ENCODE measurements at places on chromosomes 5 and 9.

GRCh38 chr9:70962761-70963440 is 158.5 kb downstream of the TRPM3 start:
- no peak for DNase-seq

DNA sequence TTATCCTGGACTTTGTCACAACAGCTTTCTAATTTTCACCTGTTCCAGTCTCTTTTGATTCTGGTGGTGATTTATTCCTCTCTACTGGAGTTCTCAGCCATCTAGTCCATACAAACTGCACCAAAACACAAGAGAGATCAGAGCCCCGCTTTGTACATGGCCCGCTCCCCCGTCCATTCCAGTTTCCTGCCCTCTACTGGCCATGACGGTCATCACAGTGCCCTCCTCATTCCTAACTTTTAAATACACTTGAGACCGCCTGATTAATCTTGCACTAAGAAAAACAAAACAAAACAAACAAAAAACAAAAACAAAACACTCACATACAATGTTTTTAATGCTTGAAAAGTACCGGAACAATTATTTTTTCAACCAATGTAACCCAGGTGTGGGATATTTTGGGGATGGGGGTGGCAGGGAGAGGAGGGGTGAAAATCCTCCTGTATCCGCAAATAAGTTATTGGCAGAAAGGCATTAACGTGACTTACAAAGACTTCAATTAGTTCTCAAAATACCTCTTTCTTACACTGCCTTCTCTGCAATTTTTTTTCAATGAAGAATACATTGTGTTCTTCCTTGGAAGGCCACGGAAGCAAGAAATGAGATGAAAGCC is 84.8 kb upstream of the PAM start:
- peak; percentile 5 for DNase-seq

GRCh38 chr5:42620579-42621216 is 135.9 kb upstream of the CCDC152 start:
- no peak for DNase-seq

DNA sequence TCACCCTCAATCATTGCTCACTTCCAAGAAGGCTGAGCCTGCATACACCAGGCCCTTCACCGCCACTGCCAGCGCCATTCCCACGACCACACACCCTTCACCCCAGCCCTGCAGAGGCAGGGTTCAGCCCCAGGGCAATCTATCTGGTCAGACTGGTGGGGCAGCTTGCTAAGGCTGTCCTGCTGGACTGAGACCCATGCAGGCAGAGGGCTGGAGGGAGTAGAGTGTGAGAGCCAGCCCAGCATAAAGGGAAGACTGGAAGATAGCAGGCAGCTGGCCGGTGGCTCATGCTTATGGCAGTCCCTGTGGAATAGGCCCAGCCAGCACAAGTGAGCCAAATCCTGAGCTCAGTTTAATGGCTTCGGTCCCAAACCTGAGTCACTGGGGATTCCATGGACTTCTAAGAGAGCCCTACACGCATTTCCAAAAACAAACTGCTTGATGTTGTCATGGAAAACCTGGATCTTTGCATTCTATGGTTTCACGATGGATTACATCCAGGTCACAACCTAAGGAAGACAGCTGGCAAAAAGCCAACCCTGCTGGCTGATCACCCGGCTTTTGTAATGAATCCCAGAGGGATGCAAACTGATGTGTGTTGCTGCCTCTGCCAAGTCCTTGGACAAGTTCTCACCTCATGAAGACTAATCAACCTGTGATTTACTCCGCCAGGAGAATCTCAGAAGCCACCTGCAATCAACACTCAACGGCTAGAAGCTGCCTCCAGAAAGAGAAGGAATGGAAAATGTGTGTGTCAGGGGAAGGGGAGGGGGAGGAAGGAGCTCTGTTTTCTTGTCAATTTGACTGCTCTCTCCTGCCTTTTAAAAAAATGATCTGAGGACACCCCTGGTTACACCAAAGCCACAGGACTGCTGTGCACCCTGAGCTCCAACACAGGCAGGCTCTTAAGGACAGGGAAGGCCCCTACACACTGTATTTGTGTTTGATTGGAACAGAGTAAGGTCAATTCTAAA is 143.6 kb downstream of the LHFPL2 start:
- DNase-seq, result no peak

- no peak for DNase-seq
Observed at GRCh38 chr5:33322632-33323031, 118.1 kb upstream of the TARS1 start.

DNA sequence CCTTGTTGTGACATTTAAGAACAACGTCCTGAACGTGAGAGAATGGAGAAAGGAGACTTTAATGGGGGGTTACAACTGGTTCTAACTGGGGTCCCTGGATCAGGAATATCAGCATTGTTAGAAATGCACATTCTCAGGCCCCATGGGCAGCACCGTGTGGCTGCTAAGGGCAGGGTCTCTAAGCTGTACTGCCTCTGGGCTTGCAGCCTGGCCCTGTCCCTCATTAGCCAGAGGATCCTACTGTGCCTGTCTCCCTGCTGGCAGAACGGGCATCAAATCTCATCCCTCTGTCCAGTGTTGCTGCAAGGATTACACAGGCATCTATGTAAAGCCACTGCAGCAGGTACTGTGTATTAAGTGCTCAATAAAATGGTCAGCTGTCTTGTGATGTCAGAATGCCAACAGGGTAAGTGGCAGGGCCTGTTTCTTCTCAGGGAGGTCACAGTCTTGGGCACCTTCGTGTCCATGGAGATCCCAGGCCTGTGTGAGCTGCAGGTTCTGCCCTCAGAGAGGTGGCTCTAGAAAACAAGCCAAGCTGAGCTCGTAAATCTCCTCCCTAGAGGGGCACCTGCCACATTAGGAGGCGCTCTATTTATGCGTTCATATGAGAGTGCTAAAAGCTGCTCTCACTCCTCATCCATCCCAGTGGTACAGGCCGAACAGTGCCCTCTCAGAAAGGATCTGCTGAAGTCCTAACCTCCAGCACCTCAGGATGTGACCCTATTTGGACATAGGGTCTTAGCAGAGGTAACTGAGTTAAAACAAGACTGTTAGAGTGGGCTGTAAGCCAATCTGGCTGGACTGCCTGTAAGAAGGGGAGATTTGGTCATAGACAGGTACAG is 210.5 kb downstream of the GADD45G start:
- no peak for DNase-seq

DNA sequence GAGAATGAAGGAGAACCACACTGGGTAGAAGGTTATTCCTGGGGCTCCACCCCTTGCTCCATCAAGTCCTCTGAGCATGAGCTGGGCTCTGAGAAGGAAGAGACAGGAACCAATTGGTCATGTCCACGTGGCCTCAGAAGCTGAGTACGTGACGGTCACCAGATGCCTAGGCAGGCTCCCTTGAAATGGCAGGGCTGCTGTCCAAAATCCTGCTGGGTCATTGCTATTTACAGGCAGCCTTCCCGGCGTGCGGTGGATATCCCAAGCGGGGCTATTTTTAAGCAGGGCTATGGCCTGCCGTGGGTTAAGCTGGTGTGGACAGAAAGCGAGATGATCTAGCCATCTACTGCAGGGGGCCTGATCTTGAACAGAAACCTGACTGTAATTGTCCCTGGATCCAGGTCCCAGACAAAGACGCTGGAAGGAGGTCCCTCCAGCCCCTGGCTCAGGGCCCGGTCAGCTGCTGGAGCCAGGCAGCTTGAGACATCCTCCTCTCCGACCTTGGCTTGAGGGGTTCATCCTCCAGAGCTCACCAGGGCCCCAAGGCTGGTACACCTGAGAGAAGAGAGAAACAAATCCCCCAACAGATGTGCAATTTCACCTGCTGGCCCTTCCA is 550 bp upstream of the CKMT2 start:
- DNase-seq, result no peak

GRCh38 chr5:126921241-126922091 is 108.9 kb downstream of the MARCHF3 start:
- no peak for DNase-seq

- no peak for DNase-seq
Observed at GRCh38 chr5:151077967-151078366, 2.9 kb downstream of the TNIP1 start.

DNA sequence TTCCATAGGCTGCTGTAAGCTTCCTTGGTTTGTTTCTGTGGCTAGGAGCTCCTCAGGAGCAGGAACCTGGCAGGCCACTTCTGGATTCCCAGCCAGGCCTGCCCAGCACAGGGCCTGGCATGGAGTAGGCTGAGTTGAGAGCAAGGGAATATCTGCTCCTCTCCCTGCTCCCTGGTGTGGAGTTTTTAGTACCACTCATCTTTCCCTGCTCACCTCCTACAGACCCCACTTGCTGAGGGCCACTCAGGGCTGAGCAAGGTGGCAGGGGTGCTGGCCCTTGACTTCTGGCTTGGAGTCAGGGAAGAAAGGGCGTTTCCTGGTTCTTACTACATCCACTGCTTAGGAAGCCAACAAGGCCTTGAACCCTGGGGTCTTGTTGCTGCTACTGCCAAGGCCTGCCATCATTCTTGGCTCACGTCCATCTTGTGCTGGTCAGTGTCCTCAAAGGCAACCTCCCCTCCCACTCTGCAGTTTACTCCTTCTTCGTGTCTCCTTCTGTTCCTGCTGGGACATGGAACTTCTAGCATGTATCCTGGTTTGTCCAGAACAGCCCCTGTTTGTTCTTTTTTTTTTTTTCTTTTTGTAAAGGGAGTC is 54.9 kb downstream of the PSD2 start:
- no peak for DNase-seq

DNA sequence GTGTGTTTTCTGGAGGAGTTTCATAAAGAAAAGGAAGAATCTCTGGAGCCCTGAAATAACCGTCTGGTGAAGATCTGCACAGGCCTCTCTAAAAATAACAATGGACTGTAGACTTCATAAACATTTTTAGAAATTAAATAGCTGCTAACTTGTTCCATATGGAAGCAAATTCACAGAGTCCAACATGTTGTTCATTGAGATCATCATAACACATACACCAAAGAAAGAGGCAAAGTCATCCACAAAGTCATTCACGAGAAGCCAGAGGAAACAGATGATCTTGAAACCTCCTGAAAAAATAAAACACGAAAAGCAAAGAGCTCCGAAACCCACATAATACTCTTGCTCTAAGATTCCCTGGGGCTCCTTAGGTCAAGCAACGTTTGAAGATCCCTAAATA is 347.8 kb downstream of the EFNA5 start:
- no peak for DNase-seq
